ENCODE measurements at places on chromosomes 2 and 18.

DNA sequence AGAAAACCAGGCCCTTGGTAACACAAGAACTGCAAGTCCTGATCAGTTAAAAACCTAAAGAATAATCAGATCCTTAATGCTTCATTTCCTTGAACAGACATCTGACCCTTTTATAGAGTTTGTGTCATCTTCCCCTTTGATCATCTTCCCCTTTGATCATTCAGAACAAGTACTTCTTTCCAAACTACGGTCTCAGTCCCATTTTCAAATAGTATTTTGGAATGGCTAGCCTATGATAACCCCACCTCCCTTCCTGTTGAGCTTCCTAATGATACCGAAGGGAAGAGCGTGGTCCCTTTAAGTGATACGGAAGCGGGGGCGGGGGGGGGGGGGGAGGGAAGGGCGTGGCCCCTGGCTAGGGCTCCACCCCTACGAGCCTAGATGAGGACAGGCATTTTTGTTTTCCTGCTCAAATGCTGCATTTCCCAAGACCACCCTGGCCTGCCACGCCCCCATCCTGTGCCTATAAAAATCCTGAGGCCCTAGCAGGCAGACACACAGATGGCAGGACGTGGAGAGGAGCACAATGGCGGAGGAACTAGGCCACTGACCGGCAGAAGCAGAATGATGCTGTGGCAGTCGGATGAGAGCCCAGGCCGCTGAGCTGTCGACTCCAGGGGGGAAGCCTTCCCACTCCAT lies 24.1 kb upstream of the CHRNA1 start:
- peak; percentile 85 for DNase-seq

DNA sequence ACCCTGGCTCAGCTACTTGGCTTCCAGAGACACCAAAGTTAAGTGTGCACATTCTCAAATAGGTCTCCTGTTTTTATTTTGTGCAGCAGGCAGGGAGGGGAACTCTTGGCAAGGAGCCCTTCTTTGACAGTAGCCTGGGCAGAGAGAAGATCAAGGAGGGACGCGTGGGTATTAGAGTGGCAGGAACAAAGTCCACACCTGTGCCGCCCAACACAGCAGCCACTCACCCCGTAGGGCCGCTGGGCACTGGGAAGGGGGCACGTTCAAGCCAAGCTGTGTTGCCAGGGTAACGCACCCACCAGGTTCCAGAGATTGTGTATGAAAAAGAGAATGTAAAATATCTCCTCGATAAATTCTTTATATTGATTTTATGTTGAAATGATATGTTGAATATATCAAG lies 229.3 kb upstream of the AGAP1 start:
- no peak for DNase-seq

DNA sequence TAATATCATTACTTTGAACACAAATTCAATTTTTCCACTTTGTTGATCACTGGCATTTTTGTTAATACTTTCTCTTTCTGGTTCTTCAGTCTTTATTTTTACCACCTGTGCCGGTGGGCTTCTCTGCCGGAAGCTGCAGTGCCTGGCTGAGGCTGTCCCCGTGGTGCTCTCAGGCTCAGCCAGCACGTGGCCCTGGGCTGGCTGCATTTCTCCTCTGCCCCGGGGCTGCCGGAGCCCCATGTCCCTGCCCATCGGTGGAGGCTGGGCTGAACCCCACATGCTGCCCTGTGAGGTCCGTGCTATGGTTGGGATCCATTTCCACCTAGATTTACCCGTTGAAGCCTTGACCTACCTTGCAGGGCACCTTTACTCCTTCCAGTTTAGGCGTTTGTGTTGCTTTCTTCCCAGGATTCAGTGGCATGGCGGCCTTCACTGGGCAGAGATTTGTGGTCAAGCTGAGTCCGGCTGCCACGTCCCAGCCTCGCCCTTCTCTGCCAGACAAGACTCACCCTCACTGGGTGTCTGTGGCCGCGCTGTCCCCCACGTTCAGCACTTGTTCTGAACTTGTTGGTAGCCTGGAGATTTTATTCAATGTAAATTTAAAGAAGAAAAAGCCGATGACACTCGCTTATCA lies 12.8 kb upstream of the TMEM18 start:
- DNase-seq = no peak

GRCh38 chr18:54127759-54128378 lies 96.6 kb downstream of the MBD2 start:
- DNase-seq = peak; percentile 65

DNA sequence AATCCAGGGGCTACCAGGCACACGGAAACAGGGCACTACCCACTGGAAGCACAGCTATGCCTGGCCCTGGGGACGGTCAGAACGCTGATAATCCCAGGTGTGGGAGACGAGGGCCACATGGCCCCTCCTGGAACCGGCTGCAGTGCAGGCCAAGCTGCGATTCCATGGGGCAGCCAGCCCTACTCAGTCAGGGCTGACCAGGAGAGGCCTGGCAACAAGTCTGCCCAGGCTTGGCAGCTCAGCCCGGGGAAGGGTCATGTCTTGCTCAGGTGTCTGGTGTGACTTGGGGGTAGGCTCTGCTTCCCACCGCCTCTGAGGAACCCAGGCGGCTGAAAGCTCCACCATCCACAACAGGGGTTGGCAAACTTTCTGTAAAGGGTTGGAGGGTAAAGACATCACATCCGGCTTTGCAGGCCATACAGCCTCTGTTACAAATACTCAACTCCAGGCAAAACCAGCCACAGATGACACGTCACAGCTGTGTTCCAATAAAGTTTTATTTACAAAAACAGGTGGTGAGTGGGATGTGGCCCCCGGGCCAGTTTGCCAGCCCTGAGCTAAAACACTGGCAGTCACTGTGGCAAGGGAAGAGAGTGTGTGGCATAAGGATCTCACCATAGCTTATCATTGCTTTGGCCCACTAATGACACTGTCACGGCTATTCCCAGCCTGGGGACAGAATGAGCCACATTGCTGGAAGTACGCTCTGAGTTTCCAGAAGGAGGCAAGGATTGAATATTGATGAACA lies 85.2 kb downstream of the NDUFA10 start:
- no peak for DNase-seq

GRCh38 chr18:14942275-14942674 lies 194.3 kb downstream of the ANKRD30B start:
- no peak for DNase-seq

GRCh38 chr2:48511849-48512470 lies 18.0 kb upstream of the STON1 start:
- DNase-seq = no peak

DNA sequence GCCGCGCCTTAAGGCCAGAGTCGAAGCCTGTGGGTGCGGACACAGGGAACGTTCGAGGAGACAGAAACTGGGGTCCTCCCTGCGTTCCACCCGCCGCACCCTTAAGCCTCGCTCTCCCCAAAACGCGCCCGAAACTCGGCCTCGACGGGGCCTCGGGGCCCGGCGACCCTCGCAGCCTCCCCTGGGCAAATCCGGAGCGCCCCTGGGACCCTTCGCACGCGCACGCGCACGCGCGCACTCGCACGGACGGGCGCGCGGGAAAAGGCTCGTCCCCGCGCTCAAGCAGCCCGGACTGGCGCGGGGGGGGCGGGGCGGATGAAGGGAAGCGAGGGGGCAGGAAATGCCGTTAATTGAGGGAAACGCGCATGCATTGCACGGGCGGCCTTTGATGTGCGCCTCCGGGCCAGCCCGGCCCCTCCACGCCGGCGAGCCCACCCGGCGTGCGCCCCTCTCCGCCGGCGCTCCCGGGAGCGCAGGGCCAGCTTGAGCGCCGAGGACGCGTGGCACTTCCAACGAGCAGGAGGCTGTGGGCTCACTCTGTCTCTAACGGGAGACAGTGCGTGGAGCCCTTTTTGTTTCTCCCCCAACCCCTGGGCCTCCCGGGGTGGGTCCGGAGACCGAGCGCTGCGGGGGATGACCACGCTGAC lies 5.4 kb upstream of the SALL3 start:
- DNase-seq = no peak

GRCh38 chr2:51505533-51505932 lies 473.6 kb upstream of the NRXN1 start:
- no peak for DNase-seq

DNA sequence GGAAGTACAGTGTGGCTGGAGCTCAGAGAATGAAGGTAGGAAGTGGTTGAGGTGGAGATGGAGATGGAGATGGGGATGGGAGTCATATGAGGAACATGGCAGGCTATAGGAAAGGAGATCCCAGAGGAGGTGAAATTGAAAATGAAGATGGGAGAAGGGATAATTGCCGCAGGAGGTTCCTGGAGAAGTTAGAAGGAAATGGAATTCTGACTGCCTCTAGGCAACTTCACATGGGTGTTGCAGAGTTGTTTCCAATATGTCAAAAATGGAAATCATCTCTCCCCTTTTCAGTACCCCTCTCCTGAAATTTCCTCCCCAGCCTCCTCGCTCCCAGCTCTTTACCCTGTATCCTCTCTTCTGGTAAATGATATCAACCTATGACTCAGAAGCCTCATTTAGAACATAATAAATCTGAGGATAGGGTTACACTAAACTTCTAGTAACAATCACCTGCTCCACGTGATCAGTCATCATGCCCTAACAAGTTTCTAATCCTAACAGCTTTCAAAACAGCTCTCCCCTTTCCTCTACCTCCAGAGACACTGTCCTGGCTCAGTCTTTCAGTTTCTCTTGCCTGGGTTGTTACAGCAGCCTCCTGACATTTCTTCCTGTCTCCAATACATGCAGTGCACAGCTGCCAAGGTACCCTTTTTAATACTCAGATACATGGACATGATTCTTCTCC lies 201.9 kb upstream of the RBMS1 start:
- DNase-seq = no peak

GRCh38 chr2:3472296-3472695 lies 47.0 kb downstream of the ADI1 start:
- DNase-seq = no peak

DNA sequence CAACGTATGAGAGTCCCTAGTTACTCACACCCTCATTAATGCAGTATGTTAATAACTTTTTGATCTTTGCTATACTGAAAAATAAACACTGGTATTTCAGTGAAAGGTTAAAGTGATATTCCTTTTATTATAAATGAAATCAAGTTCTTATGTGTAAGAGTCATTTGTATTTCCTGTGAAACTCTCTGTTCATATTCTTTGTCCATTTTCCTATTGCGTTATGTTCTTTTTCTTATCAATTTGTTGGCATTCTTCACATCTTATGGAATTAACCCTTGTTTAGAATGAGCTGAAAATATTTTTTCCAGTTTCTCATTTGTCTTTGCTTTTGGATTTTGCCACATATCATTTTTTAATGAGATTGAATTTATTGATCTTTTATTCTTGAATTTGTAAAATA lies 44.8 kb downstream of the NDUFAF7 start:
- no peak for DNase-seq

DNA sequence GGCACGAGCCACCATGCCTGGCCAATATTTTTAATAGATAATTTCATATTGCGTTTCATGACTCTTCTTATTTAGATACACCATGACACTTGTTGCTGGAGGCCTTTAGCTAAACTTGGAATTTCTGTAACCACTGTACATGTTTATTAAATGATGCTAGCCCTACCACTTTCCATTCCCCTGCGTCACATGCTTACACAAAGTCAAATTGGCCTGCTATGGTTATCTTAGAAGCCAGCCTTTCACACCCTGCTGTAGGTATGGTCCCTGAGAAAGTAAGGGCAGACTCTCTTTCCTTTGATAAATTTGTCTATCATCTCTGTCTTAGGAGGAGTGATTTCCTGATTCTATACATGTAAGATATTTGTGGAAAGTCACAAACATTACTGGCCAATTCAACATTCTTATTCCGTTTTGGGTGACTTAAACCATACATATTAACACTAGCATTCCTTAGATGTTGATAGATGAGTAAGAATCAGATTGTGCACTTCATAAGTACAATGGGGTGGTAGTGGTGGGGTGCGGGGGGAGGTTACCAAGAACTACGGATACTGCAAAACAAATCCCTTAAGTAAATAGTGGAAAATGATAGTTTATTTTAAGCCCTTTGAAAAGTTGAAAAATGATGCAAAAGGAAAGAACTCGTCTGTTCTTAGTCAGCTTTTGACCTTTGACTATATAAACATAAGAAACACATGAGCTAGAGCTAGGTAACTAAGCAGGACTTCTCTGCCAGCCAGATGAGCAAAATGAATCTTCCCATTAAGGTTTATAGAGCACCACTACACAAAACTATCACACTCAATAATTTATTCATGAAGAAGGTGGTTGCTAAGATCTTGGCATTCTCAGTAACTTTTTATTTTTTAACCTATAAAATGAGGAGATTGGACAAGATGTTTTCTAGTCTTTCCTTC lies 7.9 kb upstream of the NDUFV2 start:
- DNase-seq = peak; percentile 83

GRCh38 chr2:241020201-241020600 lies 21.8 kb downstream of the SNED1 start:
- DNase-seq = no peak

DNA sequence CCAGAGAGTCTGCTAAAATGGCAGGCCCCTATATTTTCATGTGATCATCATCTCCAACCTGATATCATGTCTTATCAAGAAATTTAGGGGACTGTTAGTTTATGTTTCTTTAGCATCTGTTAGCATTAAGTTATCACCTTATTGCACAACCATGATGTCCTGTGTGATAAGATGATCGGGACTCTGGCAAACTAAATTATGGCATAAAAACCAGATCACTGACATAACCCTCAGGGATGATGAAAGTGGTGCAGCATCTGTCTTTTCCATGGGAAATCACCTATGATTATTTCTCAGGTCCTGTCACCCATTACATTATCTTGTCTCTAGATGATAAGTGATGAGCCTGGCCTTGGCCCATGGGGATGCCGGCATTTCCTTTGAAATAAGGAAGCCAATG lies 458.6 kb upstream of the DCC start:
- no peak for DNase-seq

DNA sequence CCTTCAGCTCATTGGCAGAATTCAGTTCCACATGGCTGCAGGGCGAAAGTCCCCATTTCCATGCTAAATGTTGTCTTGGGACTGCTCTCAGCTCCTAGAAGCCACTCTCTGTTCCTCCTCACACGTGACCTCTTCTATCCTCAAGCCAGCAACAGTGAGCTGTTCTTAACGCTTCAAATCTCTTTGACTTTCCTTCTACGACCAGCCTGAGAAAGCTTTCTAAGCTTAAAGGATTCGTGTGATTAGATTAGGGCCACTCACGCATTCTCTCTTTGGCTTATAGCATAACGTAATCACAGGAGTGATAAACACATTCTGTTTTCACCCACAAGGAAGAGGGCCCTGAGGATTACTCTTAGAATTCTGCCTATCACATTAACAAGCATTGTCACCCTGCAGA lies 29.8 kb upstream of the LAMA1 start:
- no peak for DNase-seq

DNA sequence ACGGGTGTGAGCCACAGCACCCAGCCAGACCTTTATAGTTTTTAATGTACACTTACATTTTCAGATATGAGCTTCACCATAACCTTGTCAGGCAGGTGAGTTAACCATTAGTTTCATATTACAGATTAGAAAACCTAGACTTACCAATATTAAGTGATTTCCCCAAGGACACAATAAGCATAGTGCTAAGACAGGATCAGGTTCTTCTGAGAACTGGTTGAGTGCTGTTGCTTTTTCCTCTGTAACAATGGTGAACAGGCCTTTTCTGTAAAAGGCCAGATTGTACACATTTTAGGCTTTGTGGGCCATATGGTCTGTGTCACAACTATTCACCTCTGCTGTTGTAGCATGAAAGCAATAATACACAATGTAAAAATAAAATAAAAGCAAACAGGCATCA lies 332.0 kb downstream of the PIK3C3 start:
- no peak for DNase-seq

GRCh38 chr2:27959496-27959895 lies 69.0 kb downstream of the BABAM2 start:
- peak; percentile 64 for DNase-seq
